NCI-H1694 treated with DMSO at 0.1 percent for 48 hours (cell line): ENCODE measurements at places on chromosomes 6 and 20.

DNA sequence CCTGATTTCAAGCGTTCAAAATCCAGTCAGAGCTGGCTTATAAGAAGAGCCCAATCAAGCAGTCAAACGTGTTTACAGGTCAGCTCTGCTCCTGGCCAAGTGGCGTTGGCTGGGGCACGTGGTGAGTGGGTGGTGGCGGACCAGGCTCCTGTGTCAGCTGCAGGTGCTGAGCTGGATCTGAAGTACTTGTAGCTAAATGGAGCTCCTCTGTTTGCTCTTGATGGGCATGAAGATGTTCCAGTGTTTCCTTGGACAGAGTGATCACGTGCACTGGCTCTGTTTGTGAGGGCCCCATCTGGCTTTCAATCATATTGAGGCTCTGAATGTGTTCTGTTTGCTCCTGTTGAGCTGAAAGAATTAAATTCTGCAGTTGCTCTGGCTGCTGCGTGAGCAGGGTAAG, 10.2 kb upstream of the MICAL1 start:
- no peak for DNase-seq

DNA sequence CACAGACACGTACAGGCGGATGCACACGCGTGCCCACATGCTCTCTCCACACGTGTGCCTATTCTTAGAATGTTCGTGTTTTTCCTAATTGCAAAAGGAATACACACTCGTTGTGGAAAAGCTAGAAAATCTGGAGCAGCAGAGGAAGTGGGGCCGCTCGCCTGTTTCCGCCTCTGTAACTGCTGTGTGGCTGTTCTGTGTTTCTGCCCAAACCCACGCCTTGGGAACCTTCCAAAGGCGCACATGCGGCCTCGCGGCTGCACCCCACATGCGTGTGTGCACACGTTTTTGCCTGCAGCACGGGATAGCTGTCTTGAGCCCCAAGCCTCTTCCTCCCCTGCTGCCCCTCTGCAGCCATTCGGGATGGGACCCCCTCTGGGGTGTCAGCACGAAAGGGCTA, 12.2 kb downstream of the SLC17A9 start:
- DNase-seq: no peak

GRCh38 chr6:142055219-142055618, 77.5 kb upstream of the GJE1 start:
- no peak for DNase-seq

DNA sequence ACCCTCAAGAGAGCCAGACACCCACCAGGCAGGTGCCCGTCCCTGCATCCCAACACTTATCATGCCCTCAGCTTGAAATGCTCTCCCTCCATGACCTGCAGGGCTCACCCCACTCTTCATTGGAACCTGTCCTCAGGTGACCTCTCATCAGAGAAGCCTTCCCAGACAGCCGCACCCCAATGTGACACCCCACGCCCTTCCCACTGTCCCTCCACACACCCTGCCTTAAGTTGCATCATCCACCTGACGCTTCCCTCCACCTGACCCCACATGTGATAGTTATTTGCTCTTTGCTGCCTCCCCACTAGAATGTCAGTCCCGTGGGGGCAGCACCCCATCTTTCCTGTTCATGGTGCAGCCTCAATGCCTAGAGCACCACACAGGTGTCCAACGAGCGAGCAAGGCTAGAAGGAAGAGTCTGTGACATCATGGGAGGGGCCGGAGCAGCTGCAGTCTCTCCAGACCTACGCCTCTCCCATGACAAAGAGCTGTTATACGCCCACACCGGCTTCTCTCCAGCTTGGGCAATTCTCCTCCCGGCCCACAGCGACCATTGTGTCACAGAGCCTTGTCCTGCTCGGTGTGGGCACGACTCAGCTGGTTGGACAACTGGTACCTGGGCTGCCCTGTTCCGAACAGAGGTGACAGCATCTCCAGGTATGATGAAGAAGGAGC, 58.2 kb downstream of the NFATC2 start:
- no peak for DNase-seq

DNA sequence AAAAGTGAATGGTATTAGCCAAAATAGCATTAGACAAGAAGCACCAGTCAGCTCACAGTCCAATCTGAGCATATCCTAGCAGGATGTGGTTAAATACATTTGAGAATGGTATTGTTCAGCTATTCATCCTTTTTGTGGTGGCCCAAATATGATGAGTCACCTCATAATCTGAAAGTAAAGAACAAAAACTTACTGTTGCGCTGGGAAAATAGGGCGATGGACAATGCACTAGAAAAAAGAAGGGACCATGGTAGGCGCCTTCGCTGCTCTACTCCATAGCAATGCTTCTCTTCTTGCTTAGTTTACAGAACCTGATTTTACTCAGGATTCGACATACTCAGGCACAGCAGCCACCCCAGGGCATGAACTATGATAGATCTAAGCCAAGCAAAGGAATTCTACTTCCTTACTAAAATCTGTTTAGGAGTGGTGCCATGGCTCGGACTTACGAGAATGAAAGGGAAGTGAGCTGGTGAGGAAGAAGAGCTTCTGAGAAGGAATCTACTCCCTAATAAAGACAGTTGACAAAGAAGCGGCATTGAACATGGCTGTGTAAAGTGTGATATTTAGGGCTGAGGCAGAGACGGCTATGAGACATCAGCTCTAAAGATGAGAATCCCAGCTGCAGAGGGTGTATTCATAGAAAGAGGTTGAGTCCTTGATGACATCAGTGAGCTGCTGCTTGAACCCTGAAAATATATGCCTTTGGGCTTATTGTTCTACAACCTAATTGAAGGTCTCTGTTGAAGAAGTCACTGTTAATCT, 16.6 kb upstream of the FBXO9 start:
- no peak for DNase-seq

DNA sequence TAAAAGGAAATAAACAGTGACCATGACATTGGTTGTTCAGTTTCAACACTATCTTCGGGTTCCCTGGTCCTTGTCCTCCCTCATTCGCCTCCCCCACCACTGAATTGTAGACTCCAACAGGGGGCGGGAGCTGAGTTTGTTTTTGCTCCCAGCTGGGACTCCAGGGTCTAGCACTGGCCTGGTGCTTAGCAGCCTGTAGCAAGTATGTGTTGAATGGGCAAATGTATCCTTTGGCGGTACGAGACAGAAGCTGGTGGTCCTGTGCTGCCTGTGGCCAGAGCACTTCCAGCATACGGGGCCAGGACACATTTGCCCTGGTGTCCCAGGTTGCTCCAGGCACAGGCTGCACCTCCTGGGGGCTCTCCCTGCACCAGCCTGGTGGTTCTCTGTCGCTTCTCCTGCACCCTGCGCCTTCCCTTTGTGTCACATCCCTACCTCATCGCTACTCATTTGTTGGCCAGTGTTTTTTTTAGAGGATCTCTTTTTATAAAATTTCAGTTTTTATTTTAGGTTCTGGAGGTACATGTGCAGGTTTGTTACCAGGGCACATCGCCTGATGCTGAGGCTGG, 40.1 kb downstream of the PHACTR3 start:
- DNase-seq: no peak

- DNase-seq: no peak
These were observed 3.7 kb upstream of the CST11 start for GRCh38 chr20:23456409-23456808.

DNA sequence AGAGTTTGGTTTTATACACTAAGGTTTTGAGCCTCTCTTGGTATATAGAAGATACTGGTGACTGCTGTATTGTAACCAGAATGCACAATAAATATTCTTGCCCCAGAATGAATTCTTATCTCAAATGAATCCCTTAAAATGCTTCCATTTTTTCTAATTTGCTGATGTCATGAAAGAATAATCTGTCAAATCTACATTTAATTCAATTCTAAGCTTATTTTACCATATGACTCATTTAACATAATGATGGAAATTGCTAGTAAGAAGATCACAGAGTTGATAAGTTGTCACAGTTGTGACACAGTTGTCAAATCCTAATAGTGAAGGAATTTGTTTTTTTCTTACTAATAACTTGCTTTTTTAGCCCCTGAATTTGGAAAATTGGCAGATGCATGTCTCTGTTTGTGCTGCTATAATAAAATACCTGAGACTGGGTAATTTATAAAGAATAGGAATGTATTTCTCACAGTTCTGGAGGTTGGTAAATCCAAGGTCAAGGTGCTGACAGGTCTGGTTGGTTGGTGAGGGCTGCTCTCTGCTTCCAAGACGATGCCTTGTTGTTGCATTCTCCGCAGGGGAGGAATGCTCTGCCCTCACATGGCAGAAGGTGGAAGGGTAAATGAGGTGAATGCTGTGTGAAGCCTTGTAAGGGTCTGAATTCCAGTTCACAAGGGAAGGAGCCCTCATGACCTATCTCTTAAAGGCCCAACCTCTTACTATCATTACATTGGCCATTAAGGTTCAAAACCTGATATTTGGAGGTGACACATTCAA, 4.7 kb downstream of the ECT2L start:
- no peak for DNase-seq

DNA sequence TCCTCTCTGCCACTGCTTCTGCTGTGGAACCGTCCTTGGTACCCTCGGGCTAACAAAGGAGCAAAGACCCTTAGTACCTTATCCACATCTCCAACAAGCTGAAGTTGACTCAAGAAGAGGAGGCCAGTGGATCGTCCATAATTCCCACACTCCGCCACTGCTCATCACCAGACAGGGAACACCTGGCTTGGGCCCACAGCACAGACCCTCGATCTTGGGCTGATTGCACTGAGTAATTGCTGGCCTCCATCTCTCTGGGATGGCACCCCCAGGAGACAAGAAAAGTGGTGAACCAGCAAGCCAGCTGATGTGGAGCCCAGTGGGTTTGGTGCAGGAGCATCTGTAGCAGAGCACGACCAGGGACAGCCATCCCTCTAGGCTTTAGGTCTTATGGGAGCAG, 109.4 kb upstream of the GRIK2 start:
- no peak for DNase-seq

GRCh38 chr20:58150772-58151171, 77.7 kb downstream of the ANKRD60 start:
- DNase-seq: no peak

- no peak for DNase-seq
These were observed 56.1 kb downstream of the MEP1A start for GRCh38 chr6:46849361-46849690.

GRCh38 chr6:119978274-119978889, 628.8 kb upstream of the MAN1A1 start:
- DNase-seq: peak; percentile 5

- DNase-seq: no peak
These were observed 71.5 kb downstream of the PKHD1 start for GRCh38 chr6:52015953-52016352.

- DNase-seq: no peak
These were observed 53.5 kb upstream of the PTPN1 start for GRCh38 chr20:50456452-50457324.

GRCh38 chr20:63068711-63069367, 62.1 kb upstream of the BHLHE23 start:
- no peak for DNase-seq

- DNase-seq: no peak
These were observed 42.3 kb downstream of the PDYN start for GRCh38 chr20:1951436-1952115.

- no peak for DNase-seq
These were observed 153.6 kb downstream of the CD83 start for GRCh38 chr6:14270925-14271788.

DNA sequence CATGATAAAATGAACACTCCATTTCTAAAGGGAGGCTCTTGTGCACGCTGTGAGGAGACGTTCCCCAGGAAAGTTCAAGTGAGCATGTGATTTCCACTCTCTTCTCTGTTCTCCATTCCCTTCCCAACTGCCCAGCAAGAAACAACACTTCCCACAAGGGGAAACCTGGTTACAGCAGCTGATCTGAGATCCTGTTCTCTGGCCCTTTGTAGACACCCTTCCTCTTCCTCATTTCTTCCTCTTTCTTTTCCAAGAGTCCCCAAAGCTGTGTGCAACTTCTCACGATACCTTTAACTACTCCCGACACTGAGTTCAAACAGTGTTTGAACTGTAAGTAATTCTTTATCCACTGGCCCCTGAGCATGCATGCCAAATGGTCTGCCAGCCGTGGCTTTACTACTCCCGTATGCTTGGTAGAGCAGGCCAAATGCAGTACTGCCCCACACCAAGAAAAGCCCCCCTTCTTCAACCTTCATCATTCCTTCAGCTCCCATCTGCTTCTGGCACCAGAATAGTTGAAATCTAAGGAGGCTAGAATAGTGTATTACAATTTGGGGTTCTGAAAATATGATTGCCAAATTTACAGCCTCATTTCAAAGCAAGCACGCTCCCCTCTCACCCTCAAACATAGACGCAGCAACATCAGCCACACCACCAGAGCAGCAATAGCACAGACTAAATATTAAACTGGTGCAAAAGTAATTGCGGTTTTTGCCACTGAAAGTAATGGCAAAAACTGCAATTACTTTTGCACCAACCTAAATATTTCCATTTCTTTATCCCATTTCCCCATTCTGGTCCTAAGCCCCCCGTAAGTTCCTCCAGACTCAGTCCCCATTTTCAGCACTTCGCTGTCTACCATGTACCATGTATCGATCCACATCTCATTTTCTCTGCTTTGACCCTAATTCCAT, 4.3 kb downstream of the HLA-DMB start:
- DNase-seq: no peak

- no peak for DNase-seq
These were observed 1277.2 kb upstream of the GJE1 start for GRCh38 chr6:140855520-140855919.

GRCh38 chr6:111553580-111553979, 52.1 kb downstream of the TRAF3IP2 start:
- no peak for DNase-seq

DNA sequence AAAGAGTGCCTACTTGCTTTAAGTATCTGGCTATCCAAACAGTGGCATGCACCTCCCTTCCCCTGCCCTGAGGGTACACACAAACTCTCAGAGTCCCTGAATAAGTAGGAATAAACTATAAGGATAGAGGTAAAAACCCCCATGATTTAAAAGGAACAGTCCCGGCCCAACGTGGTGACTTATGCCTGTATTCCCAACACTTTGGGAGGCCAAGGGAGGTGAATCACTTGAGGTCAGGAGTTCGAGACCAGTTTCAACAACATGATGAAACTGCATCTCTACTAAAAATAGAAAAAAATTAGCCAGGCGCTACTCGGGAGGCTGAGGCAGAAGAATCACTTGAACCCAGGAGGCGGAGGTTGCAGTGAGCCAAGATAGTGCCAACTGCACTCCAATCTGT, 22.2 kb downstream of the SAMHD1 start:
- no peak for DNase-seq

GRCh38 chr6:11607383-11607782, 69.8 kb downstream of the TMEM170B start:
- no peak for DNase-seq

DNA sequence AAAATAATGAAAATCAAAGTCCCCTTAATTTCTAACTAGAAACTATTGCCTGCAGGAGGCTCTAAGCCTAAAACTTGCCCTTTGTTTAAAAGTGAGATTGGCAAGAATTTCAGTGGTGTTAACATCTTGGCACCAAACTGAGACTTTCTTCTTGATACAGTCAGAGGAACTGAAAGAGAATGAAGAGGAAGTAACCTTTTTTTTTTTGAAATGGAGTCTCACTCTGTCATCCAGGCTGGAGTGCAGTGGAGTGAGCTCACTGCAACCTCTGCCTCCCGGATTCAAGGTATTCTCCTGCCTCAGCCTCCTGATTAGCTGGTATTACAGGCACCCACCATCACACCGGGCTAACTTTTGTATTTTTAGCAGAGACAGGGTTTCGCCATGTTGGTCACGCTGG, 3.6 kb downstream of the DOP1A start:
- no peak for DNase-seq

- no peak for DNase-seq
These were observed 1.5 kb upstream of the NSFL1C start for GRCh38 chr20:1468117-1468624.

GRCh38 chr20:18692447-18692846, 104.6 kb downstream of the DTD1 start:
- no peak for DNase-seq

- DNase-seq: no peak
These were observed 15.2 kb upstream of the MRPS18A start for GRCh38 chr6:43702534-43703440.
